Kidney epithelial cell (primary cell): ENCODE measurements at places on chromosomes 3 and 15. TPM values are rescaled to one million over a fixed set of nuclear protein-coding genes. Genes with fewer than 3 reads are reported as not detected.

The IQCF5 gene
- not detected in 2 replicates for total RNA-seq

The ASB14 gene
- total RNA-seq = not detected in 2 replicates

The BUB1B gene
- total RNA-seq = 10.5 and 16.5 TPM in 2 replicates

The MCF2L2 gene
- 0.84 and 1.9 TPM in 2 replicates for total RNA-seq

The GOLGA6L25 gene
- total RNA-seq = not detected in 2 replicates

The GNAT1 gene
- not detected in 2 replicates for total RNA-seq

The IL16 gene
- total RNA-seq = not detected in 2 replicates

The IFT122 gene
- 9.1 and 27.2 TPM in 2 replicates for total RNA-seq

The RETNLB gene
- not detected in 2 replicates for total RNA-seq

The LRRC49 gene
- 53.0 and 62.0 TPM in 2 replicates for total RNA-seq

The PP2D1 gene
- total RNA-seq = not detected in 2 replicates

DNA sequence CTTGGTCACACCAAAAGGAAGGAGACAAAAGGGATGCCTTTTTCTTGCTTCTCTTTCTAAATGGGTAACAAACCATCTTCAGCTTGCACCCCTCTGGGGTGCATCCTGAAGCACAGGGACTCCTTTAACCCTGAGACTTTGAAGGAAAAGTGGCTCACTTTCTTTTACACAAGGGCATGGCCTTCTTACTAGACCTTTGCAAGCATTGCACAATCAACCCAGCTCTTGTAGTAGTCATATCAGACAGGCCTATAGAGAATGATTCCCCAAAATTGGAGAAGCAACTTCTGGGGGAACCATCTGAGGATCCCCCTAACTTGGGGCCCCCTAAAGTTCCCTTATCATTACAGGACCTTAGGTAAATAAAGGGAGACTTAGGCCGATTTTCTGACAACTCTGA is 56.1 kb upstream of the GK5 start:
- no peak for DNase-seq

DNA sequence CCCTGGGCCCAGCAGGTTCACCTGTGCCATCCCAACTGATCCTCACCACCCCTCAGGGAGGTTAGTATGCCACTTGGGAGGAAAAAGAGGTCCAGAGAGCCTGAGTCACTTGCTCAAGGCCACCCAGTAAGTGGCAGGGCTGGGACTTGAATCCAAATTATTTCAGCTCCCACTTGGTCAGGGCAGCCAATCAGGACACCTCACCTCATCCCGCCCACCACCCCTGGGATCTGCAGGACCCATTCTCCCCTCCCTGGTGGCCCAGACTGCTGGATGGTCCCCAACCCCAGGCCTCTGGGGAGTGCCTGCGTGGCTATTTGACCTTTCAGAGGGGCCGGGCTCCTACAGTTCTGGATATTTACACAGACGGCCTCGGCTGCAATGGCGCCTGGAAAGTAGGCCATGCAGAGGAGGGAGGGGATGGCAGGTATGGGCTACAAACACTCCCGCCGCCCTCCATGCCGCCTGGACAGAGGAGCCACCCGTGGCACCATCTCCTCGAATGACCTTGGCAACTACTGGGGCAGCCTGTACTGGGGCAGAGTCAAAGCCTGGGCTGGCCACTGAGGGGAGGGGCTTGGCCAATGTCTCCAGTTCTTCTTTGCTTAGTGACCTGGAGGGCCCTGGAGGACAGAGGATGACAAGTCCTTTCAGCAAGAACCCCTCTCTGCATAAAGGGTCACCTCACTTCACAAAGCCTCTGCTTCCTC is 153.6 kb upstream of the LINGO1 start:
- no peak for DNase-seq

GRCh38 chr3:15646851-15647511 is 45.4 kb downstream of the BTD start:
- DNase-seq = peak; percentile 96

DNA sequence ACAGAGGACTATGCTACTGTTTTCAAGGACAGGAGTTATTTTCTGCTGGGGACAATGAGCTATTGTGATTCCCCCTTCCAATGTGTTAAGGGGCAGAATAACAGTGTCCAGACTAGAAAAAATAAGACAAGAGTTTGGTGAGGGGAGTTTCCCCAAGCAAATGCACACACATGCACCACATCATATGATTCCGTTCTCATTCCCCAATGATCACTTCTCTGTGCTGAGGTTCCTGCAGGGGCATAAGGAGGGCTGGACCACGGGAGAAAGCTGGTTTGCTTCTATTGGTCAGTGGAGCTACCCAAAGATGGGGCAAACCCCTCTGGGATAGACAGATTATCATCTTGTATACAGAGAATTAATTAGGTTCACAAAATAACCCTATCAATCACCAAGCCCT is 80.6 kb downstream of the RBPMS2 start:
- no peak for DNase-seq

DNA sequence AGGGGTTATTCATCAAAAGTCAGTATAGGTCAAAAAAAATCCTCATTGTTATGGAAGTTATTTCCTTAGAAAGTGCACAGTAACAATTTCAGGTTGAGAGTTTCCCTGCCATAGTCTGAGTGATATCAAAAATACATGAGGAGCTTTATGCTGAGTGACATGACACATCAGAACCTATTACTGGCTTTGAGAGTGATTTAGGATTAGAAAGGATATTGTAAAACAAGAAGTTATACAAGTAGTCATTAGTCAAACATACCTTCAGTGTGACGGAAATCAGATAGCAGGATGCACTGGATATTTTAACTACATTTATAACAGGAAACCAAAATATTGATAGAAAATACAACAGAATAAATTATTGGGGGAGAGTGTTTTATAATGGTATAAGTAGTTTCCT is 471.1 kb downstream of the VGLL3 start:
- no peak for DNase-seq

- peak; percentile 29 for DNase-seq
Observed at GRCh38 chr3:94293793-94294195, 230.9 kb downstream of the NSUN3 start.

- DNase-seq = no peak
Observed at GRCh38 chr15:90581771-90582352, 52.1 kb downstream of the CRTC3 start.

DNA sequence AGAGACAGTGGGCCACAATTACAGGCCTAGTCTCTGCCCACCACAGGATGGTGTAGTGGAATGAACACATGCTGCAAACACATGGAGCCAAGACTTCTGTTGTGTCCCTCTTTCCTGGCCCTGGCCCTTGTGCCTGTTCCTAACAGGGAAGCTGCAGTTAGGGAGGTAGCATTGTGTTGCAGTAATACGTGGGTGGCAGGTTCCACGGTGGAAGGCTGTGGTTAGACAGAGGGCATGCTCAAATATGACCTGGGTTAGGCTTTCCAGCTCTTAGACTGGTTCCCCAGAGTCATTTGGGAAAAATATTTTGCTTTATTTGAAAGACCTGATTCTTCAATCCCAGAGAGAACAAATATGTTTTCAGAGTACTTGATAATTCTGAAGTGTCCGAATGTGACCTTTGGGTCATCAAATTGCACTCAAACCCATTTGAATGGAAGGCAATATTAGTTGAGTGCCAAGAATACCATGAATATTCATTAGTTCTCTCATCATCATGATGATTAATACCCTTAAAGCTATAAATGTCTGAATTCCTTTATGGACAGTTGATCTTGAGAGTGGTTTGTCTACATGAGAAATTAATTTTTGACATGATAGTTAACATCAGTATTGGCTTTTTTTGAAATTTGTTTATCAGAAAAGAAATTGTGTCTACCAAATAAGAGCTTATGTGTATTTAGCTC is 28.5 kb downstream of the PLAAT1 start:
- no peak for DNase-seq

DNA sequence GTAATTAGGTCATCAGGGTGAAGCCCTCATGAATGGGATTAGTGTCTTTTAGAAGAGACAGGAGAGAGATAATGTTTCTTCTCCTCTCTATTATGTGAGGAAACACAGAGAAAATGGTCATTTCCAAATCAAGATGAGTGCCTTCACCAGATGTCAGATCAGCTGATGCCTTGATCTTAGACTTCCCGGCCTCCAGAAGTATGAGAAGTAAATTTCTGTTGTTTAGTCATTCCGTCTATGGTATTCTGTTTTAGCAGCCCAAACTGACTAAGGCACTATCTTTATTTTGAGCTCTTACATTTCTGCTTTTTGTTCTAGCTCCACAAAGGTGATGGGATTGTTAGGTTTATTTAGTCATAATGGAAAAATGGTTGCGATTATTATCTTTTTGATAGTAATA is 273.2 kb upstream of the GADL1 start:
- no peak for DNase-seq

GRCh38 chr15:49741712-49742111 is 120.9 kb downstream of the DTWD1 start:
- no peak for DNase-seq

- no peak for DNase-seq
Observed at GRCh38 chr3:11204697-11205348, 50.5 kb downstream of the HRH1 start.

DNA sequence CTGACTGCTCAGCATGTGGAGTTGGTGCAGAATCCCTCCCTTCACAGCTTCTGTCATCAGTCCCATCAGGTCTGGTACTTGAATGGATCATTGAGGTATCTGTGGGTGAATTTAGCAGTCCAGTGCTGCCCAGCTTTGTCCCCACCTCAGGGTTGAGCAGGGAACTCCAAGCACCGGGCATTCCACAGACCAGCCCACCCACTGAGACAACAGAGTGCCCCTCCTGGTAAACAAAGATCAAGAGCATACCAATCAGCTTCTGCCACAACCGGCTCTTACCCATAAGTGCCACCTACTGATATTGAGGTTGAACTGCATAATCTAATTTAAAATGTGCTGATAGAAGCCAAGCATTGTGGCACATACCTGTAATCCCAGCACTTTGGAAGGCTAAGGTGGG is 57.1 kb upstream of the FXR1 start:
- no peak for DNase-seq

DNA sequence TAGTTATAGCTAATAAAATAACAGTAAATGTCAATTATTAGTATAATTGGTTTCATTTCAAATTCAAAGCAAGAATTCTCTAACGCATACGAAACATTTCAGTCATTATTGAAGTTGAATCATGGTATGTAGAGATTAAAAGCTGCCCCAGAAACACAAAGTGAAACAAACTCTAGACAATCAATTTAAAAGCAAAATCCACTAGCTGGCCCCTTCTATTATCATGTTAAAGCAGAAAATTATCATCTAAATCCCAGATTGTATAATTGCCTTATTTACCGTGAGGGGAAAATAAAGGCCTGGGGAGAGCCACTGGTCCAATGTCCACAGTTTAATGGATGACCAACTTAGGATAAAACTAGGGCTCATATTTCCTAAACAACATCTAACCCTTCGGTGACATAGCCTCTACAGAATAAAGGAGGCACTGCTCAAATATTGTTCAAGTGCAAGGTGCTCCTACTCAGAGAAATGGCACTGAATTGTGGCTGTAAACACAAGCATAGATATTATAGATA is 110.9 kb upstream of the THRB start:
- no peak for DNase-seq

DNA sequence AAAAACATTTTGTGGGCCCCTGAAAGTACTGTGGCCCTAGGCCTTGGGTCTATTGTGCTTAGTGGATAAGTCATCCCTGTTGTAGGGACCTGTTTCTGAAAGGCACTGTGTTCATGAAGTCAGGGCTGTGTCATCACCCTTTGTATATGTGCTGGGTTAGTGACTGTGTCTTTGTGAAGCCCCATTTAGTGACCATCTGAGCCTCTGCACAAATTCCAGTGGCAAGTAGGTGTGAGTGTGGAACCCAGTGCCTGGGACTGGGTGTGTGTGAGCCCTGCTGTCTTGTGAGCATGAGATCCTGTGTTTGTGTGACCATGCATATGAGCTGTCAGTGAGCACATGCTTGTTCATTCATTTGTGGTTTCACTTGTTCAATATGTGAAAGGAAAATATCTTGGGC is 1.2 kb upstream of the HYAL1 start:
- DNase-seq = no peak

DNA sequence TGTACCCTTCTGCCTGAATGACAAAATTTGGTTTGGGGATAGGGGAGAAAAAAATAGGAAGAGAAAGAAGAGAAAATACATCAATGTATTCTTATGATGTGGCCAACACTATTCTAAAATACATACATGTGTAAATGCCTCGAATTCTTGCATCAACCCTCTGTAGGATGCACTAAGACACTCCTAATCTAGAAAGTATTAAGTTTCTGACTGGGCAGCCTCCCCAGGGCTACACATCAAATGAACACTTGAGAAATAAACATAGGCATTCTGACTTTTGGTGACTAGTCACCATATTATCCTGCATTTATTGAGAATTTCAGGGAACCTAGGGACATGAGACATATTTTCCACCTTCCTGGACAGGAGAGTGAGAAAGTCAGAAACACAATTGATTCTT is 109.2 kb downstream of the CPNE4 start:
- DNase-seq = no peak

- DNase-seq = no peak
Observed at GRCh38 chr15:101664303-101664913, 12.2 kb upstream of the TM2D3 start.

- no peak for DNase-seq
Observed at GRCh38 chr3:101391413-101391950, 71.1 kb upstream of the IMPG2 start.

GRCh38 chr3:101521211-101521701 is 8.2 kb upstream of the SENP7 start:
- no peak for DNase-seq

DNA sequence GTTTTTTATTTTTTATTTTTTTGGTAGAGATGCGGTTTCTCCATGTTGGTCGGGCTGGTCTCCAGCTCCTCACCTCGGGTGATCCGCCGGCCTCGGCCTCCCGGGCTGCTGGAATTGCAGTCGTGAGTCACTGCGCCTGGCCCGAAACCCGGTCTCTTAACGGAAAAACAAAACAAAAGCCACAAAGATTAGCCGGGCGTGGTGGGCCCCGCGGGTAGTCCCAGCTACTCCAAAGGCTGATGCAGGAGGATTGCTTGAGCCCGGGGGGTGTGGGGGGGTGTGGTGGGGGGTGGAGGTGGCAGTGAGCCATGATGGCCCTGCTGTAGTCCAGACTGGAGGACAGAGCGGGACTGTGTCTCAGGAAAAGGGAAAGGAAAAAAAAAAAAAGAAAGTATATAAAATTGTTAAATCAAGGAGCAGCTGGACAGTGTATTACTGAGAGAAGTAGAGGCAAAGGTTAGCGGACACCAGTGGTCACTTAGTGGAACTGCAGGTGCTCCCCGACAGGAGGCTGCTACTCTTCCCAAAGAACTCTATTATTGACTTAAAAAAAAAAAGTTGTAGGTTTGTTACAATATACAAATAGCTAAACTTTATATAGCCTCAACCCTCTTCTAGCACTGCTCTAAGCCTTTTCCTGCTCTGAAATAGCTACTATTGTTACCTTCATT is 30.3 kb upstream of the TUBGCP5 start:
- no peak for DNase-seq

- no peak for DNase-seq
Observed at GRCh38 chr15:62464705-62465104, 299.6 kb upstream of the C2CD4B start.
